Activated CD8-positive, alpha-beta memory T cell treated with anti-CD3 and anti-CD28 coated beads for 36 hours (primary cell): ENCODE measurements at places on chromosomes 16 and 17. TPM values are rescaled to one million over a fixed set of nuclear protein-coding genes. Genes with fewer than 3 reads are reported as not detected.

Gene GPR179
- 0.06 TPM for total RNA-seq

Gene NGFR
- total RNA-seq: not detected

Gene DNAI2
- total RNA-seq: 0.70 TPM

Gene IRX5
- 0.13 TPM for total RNA-seq

Gene GLIS2
- total RNA-seq: 0.25 TPM

Gene SCN4A
- 0.27 TPM for total RNA-seq
